Small intestine (tissue), 16 donors: ENCODE measurements at places on chromosomes 6 and 20. TPM values are rescaled to one million over a fixed set of nuclear protein-coding genes. Genes with fewer than 3 reads are reported as not detected.

GRCh38 chr20:30921286-30922071 lies 336.0 kb upstream of the DEFB115 start:
- H3K4me3 ChIP-seq: no peak overlapping the region
- no peaks in the 10 kb centered on the region for H3K36me3 ChIP-seq
- no peak overlapping the region for H3K27ac ChIP-seq
- no peaks in the 10 kb centered on the region for H3K27me3 ChIP-seq
- DNase-seq: no peak

The PHF20 gene
- 23.1 TPM for polyA plus RNA-seq

The CTAGE9 gene
- polyA plus RNA-seq: not detected

DNA sequence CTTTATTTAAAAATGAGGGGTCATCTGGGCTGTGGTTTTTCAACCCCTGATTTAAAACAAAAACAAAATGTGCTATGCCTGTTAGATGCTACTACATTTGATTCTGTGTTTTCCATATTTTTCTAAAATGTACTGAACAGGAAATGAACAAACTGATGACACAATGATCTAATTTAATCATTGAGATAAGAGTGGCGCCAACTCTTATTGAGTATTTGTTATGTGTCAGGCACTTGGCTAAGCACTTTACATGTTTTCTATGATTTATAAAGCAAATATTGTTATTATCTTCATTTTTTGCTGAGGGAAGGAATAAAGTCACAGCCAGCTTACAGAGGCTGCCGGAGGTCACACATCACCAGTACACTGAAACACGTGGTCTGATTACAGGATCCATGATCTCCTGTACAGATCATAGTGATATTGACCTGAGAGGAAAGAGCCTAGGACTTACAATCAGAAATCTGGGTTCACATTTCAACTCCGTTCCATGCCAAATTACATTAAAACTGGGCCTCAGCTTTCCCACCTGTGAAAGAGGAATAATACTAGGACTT lies 166.7 kb downstream of the ESR1 start:
- H3K27me3 ChIP-seq: peaks cover 2% of the 10 kb centered on the region
- no peak for DNase-seq
- no peaks in the 10 kb centered on the region for H3K36me3 ChIP-seq
- no peak overlapping the region for H3K4me3 ChIP-seq
- H3K4me1 ChIP-seq: no peaks in the 10 kb centered on the region

- no peak overlapping the region for H3K27ac ChIP-seq
- H3K4me3 ChIP-seq: no peak overlapping the region
- no peak for DNase-seq
- H3K27me3 ChIP-seq: no peaks in the 10 kb centered on the region
These were observed 34.7 kb downstream of the PLCB1 start for GRCh38 chr20:8166730-8167129.

DNA sequence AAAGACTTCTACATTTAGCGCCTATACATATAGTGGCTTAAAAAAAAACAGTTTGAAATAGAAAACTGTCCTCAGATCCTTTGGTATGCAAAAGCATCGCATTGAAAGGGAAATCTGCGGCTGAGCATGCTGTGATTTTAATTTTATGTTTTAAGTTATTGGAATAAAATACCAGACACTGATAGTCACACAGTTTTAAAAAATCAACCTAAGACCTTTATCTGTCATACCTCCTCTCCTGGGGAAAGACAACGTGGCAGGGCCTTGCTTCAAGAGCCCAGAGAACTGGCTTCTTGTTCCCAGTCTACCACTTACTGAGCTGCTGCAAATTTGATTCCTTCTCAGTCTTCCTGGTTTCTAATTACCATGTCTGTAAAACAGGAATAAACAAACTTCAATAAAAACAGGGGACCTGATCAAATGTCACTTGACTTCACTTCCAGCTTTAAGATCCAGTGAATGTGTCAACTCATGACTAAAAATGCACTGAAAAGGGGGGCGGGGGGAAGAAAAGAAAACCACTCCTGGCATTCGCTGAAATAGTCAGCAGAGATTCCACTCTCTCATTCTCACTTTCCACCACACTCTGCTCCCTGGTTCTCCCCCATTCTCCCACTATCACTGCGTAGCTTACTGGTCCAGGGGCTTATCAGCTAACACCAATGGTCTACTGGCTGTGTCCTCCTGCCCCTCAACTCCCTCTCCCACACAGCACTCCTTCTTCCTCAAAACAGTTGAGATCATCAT lies 494.7 kb upstream of the MARCKS start:
- no peak for DNase-seq
- H3K27ac ChIP-seq: no peak overlapping the region
- H3K27me3 ChIP-seq: no peaks in the 10 kb centered on the region
- H3K4me1 ChIP-seq: no peaks in the 10 kb centered on the region
- H3K36me3 ChIP-seq: no peaks in the 10 kb centered on the region
- H3K4me3 ChIP-seq: no peak overlapping the region

DNA sequence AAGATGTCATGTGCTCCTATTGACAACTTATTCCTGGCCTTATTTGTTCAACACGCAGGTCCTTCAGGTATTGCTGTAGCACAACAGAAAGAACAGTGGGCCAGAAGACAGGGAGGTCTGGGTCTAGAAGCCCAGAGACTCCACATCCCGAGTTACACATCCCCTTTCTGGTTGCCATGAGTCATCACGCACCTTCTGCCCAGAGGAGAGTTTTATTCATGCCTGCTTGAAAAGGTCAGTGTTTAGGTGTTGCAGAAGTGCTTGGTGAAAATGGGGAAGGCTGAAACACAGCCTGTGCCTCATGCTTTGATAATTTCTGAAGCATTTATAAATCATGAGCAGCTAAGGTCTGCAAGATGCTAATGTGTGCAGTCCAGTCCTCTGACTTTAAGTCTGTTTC lies 256.4 kb downstream of the GMPR start:
- no peak overlapping the region for H3K4me3 ChIP-seq
- peaks cover 1% of the 10 kb centered on the region for H3K36me3 ChIP-seq
- H3K27ac ChIP-seq: no peak overlapping the region
- DNase-seq: no peak
- H3K4me1 ChIP-seq: peaks cover 10% of the 10 kb centered on the region
- no peaks in the 10 kb centered on the region for H3K27me3 ChIP-seq

GRCh38 chr6:157405986-157406385 lies 25.0 kb downstream of the ZDHHC14 start:
- no peak overlapping the region for H3K4me3 ChIP-seq
- no peaks in the 10 kb centered on the region for H3K27me3 ChIP-seq
- peaks cover 21% of the 10 kb centered on the region for H3K36me3 ChIP-seq
- DNase-seq: no peak
- no peaks in the 10 kb centered on the region for H3K4me1 ChIP-seq
- no peak overlapping the region for H3K27ac ChIP-seq

DNA sequence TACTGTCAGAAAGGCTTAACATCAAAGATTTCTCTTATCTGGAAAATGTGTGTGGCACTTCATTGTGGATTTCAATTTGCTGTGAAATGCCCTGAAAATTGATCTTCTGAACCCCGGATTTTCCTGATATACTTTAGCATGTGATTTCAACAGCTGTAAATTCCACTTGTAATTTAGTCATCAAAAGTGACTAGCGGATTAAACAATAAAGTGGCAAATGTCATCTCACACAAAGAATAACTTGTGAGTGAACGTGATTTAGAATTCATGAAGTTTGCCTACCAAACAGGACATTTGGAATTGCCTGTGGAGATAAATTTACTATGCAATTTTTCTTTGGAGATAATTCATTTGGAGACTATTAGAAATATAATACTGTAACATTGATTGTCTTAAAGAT lies 601.6 kb downstream of the COL12A1 start:
- no peaks in the 10 kb centered on the region for H3K4me1 ChIP-seq
- H3K27ac ChIP-seq: no peak overlapping the region
- DNase-seq: no peak
- no peaks in the 10 kb centered on the region for H3K27me3 ChIP-seq
- no peak overlapping the region for H3K4me3 ChIP-seq

DNA sequence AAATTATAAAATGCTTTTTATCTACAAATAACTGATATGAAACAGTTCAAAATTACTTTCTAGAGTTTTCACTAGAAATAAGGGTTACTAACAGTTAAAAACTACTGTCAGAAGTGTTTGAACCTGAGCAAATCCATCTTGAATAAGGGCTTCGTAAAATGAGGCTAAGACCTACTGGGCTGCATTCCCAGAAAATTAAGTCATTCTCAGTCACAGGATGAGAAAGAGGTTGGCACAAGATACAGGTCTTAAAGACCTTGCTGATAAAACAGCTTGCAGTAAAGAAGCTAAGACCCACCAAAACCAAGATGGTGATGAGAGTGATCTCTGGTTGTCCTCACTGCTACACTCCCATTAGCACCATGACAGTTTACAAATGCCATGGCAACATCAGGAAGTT lies 93.7 kb downstream of the PLG start:
- no peaks in the 10 kb centered on the region for H3K36me3 ChIP-seq
- H3K4me3 ChIP-seq: no peak overlapping the region
- no peak overlapping the region for H3K27ac ChIP-seq
- H3K4me1 ChIP-seq: no peaks in the 10 kb centered on the region
- DNase-seq: no peak

The COL9A3 gene
- 3.4 TPM for polyA plus RNA-seq

The SMIM26 gene
- 106 TPM for polyA plus RNA-seq

The TINAG gene
- polyA plus RNA-seq: 13.4 TPM

DNA sequence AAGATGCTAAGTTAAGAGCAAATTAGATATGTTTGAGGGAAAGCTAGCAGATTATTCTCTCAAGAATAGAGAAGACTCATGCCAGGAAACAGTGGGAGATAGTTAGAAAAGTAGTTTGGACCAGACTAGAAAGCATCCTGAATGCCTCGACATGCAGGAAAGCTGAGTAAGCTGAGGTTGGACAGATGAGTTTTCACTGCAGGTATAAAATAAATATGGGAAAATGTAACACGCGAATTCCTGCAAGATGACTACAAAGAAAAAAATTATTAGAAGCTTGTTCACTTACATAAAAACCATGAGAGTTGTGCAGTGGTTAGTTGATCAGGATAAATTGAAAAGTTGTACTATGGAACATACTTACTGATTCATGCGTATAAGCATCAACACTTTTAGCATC lies 484.2 kb upstream of the MANEA start:
- H3K27ac ChIP-seq: no peak overlapping the region
- no peaks in the 10 kb centered on the region for H3K4me1 ChIP-seq
- no peaks in the 10 kb centered on the region for H3K27me3 ChIP-seq
- H3K4me3 ChIP-seq: no peak overlapping the region
- H3K36me3 ChIP-seq: no peaks in the 10 kb centered on the region

DNA sequence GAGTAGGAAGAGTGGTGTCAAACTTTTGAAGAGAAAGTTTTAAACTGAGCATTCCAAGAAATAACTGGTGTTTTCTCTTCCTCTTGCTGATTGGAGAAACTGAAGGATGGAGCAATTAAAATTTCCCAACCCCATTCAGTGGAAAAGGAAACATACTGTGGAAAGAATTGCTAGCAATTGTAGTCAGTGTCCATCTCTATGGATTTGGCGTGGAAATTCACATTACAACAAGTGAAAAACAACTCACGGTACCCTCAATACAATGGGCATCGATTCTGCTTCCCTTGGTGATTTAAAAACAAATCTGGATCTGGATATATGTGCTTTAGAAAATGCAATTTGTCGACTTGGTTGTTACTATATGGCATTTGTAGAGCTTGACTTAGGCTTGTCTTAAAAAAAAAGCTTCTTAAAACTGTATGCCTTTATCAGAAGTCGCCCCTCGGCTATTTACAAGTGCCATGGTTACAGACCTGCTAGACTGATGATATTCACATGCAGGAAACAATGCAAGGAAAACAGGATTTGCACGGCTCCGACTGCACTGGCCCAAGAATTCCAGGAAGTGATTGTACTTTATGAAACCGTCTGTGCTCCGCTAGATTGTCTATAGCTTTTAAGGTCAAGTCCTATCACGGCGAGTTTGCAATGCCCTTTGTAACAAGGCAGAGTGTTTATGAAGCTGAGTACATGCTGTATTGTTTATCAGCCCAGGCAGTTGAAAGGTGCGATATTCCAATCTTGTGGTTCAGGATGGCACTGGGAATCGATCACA lies 131.7 kb upstream of the PHACTR1 start:
- no peak overlapping the region for H3K4me3 ChIP-seq
- H3K27me3 ChIP-seq: no peaks in the 10 kb centered on the region
- H3K27ac ChIP-seq: peak overlapping the region; percentile 85
- H3K4me1 ChIP-seq: no peaks in the 10 kb centered on the region

DNA sequence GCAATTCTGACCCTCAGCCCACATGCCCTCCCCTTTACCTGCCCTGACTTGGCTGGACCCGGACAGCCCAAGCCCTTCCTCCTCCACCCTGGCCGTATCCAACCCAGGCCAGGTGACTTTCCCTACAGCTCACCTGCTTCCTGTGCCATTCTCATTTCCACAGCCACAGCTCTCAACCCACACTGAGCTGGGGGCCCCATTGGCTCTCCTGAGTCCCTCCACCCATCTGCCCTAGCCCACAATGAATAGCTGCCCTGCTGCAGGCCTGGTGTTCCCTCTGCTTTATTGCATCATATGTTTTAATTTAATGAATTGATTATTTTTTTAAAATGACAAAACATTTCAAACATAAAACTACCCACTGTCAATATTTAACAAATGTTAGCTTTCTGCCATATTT lies 118.5 kb upstream of the BACH2 start:
- no peak overlapping the region for H3K4me3 ChIP-seq
- DNase-seq: no peak
- no peaks in the 10 kb centered on the region for H3K4me1 ChIP-seq
- H3K27ac ChIP-seq: no peak overlapping the region
- no peaks in the 10 kb centered on the region for H3K36me3 ChIP-seq

DNA sequence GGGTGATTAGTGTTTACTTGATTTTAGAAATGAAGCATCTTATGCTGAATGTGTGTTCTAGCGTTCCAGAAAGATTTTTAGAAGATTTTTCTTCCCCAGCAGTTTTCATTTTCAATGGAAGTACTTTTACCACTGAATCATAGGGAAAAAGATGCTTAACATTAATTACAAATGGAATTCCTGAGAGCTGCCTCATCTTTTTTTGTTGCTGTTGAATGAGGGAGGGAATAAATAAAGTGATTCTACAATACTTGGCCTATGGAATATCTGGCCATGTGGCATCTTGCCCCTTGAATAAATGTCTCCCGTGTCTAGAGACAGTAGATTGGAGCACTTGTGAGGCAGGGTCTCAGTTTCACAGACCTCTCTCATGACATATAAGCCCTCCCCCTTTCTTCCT lies 44.1 kb upstream of the SLC22A1 start:
- peaks cover 80% of the 10 kb centered on the region for H3K36me3 ChIP-seq
- H3K4me1 ChIP-seq: no peaks in the 10 kb centered on the region
- no peak overlapping the region for H3K4me3 ChIP-seq
- H3K27ac ChIP-seq: no peak overlapping the region
- DNase-seq: no peak

- no peak for DNase-seq
- H3K27ac ChIP-seq: no peak overlapping the region
- no peaks in the 10 kb centered on the region for H3K4me1 ChIP-seq
- no peak overlapping the region for H3K4me3 ChIP-seq
- no peaks in the 10 kb centered on the region for H3K36me3 ChIP-seq
These were observed 1260.8 kb upstream of the GJE1 start for GRCh38 chr6:140871911-140872310.

- no peak for DNase-seq
- no peaks in the 10 kb centered on the region for H3K4me1 ChIP-seq
- no peaks in the 10 kb centered on the region for H3K36me3 ChIP-seq
- peak overlapping the region; percentile 86 for H3K27ac ChIP-seq
These were observed 9.1 kb downstream of the ATP9A start for GRCh38 chr20:51758978-51759544.

- H3K27ac ChIP-seq: no peak overlapping the region
- H3K36me3 ChIP-seq: no peaks in the 10 kb centered on the region
- no peak for DNase-seq
These were observed 21.4 kb upstream of the MYL9 start for GRCh38 chr20:36519944-36520343.
